ENCODE measurements at places on chromosomes 5 and 9. TPM values are rescaled to one million over a fixed set of nuclear protein-coding genes. Genes with fewer than 3 reads are reported as not detected.

The HACD4 gene
- 3.8 TPM for total RNA-seq

- no peak for DNase-seq
Observed at GRCh38 chr5:10689391-10690081, 71.5 kb downstream of the DAP start.

DNA sequence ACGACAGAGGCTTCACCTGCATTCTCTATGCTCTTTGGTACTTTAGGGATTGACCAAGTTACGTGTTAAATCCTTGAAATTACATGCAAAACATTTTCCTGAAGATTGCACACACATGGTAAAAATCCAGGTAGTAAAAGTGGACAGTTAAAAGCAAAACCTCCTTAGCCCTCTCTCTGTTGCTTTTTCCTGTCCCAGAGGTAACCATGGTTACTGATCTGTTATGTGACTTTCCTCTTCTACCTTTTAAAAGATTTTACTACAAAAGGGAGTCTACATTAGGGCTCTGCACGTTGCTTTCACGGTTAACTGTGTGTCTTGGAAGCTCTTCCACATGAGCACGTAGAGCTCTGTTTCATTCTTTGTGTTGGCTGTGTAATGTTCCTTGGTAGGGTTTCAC lies 97.0 kb downstream of the PPARGC1B start:
- no peak for DNase-seq

DNA sequence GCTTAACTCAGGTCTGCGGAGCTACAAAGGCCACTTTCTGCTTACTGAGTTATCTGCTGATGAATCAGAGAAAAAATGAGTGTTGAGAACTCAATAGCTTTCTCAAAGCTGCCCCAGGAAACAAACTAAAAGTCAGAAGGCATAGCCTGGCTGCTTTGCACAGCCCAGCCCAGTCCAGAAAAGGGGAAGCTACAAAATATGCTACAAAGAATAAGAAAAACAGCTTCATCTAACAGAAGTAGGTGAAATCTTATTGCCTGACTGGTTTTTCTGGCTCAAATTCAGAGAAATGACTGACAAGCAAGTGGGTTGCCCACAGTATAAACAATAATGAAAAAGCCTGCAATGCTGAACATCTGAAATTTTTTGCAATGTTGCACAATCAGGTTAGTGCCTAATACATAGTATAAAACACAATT lies 156.2 kb downstream of the PPP2R2B start:
- DNase-seq = no peak

GRCh38 chr5:42520957-42521356 lies 97.7 kb downstream of the GHR start:
- no peak for DNase-seq
